ENCODE measurements at places on chromosomes 12 and 14.

GRCh38 chr12:131115766-131116467 lies 162.2 kb downstream of the ADGRD1 start:
- no peak for DNase-seq

GRCh38 chr12:42812086-42812485 lies 222.5 kb upstream of the PRICKLE1 start:
- no peak for DNase-seq

- DNase-seq = no peak
Measured at GRCh38 chr14:23608454-23608853, 27.7 kb upstream of the DHRS2 start.

DNA sequence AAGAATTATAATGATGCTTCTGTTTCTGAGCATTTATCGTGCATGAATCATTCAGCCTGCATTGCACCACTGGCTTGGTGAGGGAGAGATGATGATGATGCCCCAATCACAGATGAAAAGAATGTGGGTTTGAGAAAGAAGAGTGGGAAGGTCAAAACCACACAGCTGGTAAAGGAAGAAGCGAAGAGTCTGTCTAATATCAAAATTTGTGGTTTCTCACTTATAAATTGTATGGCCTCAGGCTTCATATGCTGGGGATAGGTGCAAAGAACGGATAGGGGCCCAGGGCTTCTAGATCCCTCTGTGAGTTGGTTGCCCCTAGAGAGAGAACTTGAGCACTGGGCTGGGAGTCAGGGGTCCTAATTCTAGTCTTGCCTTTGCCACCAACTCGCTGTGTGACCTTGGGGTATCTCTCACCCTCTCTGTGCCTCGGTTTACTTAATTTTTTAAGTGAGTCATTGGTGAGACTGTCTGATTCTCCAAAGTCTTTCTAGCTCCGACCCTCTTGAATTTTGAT lies 2.2 kb downstream of the OASL start:
- peak; percentile 40 for DNase-seq

- DNase-seq = no peak
Measured at GRCh38 chr14:74852922-74853530, 22.9 kb downstream of the PROX2 start.

DNA sequence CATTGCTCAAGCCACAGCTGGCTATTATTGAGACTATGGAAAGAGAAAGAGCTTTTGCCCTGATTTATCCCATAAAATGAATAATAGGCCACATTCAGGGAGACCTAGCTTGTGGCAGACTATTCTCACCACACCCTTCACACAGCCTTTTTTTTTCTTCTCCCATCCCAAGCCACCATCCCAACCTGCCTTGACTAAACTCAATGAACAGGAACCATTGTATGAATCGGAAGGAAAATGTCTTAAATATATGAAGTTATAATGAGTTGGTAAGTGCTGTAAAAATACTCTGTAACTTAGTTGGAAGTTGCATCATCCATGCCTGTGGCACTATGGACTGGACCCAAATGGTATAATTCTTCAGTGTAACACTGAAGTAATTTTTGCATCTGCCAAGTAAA lies 338.4 kb downstream of the RAD51B start:
- no peak for DNase-seq

DNA sequence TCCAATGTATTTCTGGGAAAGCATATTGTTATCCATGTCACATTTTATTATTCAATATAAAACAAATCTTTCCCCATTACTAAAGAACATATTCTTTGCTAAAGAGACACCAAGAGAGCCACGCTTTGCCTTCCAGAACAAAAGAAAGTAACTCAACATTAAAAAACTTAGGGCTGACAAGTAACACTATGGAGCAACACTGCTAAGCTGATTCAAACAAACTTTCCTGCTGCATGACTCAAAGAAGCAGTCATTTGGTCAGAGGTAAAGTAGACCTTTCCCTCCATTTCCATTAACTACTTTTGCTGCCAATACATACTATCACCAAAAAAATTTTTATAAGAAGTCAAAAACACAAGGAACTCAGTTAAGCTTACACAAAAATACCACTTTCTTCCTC lies 83.0 kb downstream of the DENND5B start:
- no peak for DNase-seq

- DNase-seq = no peak
Measured at GRCh38 chr14:32306549-32306948, 22.5 kb upstream of the AKAP6 start.

DNA sequence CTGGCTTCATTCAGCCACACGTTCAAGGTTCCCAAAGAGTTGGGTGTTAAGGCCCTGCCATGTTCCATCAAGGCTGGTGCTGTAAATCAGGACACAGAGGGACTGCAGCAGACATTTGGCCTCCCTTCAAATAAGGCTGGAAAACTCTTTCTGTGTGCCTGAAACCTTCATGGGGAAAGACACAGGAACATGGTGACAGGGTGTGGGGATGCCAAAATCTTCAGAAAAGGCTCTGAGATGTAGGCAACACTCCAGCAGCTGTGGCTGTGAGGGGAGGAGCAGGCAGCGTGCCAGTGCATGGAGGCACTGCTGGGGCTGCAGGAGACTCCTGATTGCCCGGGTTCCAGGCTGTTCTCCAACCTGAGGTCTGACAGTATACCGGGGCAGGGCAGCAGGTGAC lies 15.0 kb downstream of the POMT2 start:
- DNase-seq = no peak

DNA sequence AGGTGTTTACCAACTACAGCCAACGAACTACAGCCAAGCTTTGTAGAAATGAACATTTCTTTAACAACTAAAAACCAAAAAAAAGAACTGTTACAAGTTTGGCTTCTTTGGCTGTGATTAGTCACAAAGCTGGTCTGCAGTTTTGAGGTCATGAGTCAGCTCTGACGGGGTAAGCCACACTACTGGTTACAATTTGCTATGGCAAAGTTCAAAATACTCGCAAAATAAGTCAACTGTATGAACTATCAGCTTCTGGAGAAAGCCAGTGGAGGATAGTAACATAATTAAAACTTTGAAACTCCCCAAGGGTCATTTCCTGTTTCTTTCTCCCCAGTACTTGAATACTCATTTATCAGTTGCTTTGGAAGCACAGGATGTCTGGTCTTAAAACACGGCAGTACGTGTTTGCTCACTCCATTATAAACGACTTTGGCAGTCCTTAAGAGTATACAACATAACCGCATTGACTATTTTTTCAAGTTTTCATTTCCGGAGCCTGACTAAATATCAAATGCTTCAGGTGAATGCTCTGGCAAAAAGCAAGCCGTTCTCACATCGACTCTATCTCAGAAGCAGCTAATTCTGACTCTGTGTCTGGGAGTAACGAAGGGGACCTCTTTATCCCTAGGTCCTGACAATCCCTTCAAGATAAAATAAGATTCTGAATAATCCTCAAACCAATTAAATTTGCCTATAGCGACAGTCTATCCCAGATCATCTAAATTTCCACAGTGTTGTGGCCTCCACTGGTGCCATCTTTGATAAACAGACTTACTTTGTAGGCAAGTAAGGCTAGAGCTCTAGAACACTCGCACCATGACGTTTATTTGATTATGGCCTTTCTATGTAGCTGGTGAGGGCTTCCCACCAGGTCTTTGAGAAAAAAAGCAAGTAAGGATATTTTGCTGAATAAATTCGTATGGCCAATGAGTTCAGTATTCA lies 10.6 kb downstream of the PHLDA1 start:
- DNase-seq = no peak

- DNase-seq = no peak
Measured at GRCh38 chr12:5155866-5156265, 112.2 kb downstream of the KCNA5 start.

DNA sequence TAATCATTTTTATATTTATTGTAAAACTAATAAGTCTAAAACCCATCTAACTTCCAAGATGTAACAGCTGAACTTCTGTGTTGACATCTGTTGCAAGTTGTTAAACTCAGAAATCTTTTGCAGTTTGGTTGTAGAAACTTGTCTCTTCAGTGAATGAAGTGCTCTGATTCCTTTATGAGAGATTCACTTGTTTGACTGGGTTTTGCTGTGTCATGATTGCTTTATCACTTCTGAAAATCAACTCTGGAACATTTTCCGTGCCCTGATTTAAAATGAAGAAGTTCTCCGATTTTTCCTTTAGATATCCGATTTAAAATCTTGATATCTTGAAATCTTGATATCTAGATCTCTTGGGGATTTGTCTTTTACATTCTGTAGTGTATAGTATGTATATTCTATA lies 65.1 kb downstream of the DIP2B start:
- DNase-seq = no peak

DNA sequence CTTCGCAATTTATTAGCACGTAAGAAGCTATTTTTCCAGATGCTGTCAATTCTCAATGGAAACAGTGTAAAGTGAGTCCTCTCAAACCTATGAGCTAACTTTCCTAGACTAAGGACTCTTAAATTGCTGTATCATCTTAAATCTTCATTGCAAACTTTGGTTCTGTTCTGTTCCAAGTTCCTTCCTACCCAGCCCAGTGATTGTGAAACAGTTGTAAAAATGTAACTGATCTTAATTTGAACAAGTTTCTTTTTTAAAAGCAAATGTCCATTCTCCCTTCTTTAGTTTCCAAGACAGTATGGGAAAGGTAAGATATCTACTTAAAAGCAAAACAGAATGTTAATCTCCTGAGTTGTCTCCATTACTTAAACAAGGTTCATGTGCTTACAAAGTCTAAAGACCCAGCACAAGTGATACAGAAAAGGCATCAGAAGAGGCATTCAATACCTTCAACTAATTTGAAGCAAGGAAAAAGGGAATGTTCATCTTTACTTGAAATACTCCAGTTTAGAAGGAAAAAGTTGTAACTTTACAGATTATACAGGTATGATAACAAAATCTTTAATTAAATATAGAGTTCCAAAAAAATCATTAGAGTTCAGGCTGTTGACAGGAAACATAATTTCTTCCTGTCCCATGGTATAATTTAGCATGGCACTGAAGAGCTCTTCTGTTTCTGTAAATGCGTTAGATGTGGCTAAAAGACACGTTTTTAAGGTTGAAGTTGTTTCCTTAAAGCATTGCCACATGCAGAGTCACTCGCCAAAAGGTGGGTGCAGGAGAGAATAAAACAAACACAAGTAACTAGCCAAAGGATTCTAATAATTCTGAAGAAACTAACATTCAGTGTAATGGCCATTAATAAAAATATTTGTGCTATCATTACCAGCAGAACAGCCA lies 101.5 kb upstream of the USP15 start:
- peak; percentile 31 for DNase-seq

- no peak for DNase-seq
Measured at GRCh38 chr12:110677982-110678381, 10.9 kb downstream of the HVCN1 start.

DNA sequence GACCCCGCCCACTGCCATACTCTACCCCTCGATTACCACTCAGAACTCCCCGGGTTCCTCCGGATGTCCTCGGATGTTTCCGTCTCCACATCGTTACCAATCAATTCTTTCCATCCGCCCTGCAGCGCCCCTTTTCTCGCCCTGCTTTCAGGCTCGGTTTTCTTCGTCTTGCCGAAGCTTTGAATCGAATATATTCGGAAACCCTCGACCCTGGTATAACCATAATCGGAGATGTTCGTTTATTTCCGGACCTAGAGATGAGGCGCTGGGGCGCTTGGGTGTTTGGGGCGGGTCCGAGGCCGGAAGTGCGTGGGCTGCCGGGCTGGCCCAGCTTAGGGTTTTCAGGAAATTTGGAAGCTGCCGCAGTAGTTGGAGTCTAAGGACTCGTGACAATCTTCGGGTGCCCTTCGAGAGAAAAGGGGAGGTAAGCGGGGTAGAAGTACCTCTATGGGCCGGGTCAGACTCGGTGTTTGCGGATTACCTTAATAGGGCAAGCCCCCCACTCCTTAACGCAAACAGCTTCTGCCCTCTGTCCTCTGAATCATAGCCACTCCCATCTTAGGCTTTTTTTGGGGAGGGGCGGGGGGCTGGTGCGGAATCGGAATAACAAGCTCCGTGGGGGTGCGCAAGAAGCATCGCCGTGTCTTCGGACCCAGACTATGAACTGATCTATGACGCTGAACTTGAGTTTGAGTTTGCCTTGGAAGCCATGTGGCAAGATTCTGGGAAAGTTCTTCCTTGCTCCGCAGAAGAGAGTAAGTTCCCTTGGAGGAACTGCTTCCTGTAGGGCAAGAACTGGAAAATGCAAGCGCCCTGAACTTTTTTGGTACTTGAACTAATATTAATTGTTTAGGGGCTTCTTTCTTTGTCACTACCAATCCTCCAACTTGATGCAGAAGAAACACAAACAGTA lies at the start of gene C14orf119:
Gene C14orf119 (plus strand): TSS at position 310 of the 913 bp plus-strand sequence. CDS start 2,154 bp downstream, outside the sequence.
- DNase-seq = peak; percentile 100

DNA sequence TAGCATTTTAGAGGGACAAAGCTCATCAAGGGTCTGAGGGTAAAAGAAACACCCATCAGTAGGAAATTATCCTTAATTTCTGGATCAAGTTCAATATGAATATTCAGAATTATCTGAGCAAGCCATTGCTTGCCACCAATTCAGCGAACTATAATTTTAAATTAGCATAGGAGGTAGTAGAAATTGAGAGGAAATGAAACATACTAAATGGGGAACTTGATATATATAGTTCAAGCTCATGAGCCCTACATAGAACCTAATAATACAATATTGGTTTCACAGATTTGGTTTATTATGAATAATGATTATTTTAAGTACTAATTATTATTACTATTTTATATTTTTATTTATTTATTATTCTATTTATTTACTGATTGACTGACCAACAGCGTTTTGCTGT lies 42.1 kb upstream of the GXYLT1 start:
- no peak for DNase-seq

GRCh38 chr14:92108345-92109254 lies 2.2 kb upstream of the ATXN3 start:
- no peak for DNase-seq

DNA sequence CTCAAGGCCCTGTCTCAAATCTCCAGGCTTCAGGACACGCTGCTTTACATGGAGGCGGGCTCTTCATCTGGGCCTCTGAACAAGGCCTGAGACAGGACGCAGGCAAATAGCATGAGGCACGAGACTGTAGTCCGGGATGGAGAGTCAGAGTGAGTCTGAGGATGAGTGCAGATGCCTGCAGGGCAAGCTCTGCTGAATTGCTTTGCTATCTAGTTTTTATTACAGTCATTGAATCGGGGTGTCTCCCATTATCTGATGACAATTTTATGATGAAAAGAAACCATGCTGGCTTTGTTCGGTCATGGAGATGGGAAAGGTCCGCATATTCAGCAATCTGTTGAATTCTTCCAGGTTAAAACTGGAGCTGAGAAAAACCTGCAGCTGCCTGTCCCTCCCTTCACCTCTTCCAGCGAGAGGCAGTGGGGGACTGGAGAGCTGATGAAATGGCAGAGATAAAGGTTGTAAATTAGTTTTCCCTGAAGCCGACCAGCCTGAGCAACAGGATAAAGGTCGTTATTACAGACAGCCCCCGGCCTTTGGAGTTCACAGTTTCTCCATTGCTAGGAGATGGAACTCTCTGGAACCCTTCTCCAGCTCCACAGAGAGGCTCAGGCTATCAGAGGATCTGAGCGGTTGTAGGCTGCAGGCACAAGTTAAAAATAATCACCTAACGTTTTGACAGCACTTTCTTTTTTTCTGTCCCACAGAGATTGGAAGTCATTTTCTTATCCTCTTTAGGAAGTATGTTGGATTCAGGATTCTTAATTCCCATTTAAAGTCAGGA lies 1.3 kb upstream of the ADGRD1 start:
- DNase-seq = no peak

GRCh38 chr14:51880835-51881580 lies 20.6 kb downstream of the GNG2 start:
- DNase-seq = no peak

Data from hematopoietic multipotent progenitor cell treated with erythropoietin and hydrocortisone succinate and interleukin-3 and kit ligand, for 6 days (in vitro differentiated cells).